ENCODE measurements at places on chromosomes 1 and 21.
A peak's percentile ranks its signal among the peaks of the same experiment; 100 is the strongest.

DNA sequence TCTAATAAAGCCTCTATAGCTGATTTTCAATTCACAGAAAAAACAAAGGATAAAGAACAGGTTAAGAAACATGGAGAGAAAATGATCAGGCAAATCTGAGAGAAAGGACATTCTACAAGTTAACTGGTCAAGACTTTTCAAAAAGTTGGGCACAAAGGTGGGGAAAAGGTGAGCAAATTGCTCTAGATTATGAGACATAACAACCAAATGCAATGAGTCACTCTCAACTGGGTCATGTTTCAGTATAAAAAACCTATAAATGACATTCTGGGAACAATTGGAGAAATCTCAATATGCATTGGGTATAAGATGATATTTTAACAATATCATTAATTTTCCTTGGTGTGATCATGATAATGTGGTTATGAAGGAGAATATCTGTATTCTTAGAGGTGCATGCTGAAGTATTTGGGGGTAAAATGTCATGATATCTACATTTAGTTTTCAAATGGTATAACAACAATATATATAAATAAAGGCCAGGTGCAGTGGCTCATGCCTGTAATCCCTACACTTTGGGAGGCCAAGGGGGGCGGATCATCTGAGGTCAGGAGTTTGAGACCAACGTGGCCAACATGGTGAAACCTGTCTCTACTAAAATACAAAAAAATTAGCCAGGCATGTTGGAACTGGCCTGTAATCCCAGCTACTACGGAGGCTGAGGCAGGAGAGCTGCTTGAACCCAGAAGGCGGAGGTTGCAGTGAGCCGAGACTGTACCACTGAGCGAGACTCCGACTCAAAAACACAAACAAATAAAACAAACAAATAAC, 27.0 kb downstream of the ANKRD13C start:
- DNase-seq, result no peak

DNA sequence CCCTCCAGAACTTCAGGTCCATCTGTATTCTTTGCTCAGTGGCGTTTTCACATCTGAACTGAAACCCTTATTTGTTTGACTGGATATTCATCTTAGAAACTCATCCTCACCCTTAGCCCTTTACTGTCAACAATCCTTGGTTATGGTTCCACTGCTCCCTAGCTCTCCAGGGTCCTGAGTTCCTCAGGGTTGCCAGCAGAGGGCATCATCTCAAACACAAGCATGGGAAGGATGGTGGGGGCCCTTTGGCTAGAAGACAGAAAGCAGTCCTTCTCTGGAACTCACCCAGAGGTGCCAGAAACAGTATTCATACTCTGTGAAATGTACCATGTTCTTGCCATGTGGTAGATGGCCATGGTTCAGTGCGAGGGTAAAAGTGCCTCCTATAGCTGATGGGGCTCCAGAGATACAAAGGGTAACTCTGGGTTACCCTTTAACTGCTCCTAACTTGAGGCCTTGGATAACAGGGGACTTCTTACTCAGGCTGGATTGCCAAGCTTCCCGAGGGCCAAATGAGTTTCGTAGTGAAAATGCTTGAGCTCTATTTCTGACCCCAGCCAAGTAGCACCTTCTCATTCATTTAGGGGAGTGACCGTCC, 11.3 kb downstream of the NCSTN start:
- peak; percentile 29 for DNase-seq

GRCh38 chr1:158613764-158614163, 8.7 kb downstream of the OR10Z1 start:
- no peak for DNase-seq

- no peak for DNase-seq
These were observed 2.0 kb downstream of the CAPN9 start for GRCh38 chr1:230749150-230749549.

GRCh38 chr1:3721955-3722465, 30.2 kb upstream of the CCDC27 start:
- no peak for DNase-seq

GRCh38 chr1:83942914-83943313, 56.0 kb downstream of the TTLL7 start:
- DNase-seq, result no peak

- DNase-seq, result no peak
These were observed 251.9 kb upstream of the LRRC7 start for GRCh38 chr1:69315823-69316222.

GRCh38 chr1:92567211-92567868, 80.6 kb upstream of the GFI1 start:
- no peak for DNase-seq

DNA sequence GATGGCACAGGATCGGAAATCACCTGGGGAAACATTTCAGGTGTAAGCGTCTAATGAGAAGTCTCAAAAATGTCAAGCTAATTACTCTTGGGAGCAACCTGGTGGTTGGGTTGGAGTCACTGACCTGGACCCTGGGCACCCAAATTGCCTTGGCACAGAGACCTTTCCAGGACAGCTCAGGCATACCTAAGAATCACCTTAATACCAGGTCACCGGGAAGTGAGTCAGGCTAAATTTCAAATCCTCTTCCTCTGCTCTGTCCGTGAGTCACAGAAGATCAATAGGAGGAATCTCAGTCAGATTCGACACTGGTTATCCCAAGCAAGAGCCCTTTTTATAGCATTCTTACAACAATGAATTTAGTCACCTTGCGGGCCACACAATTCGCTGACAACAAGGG, 179.6 kb upstream of the CAMK1G start:
- DNase-seq, result no peak

DNA sequence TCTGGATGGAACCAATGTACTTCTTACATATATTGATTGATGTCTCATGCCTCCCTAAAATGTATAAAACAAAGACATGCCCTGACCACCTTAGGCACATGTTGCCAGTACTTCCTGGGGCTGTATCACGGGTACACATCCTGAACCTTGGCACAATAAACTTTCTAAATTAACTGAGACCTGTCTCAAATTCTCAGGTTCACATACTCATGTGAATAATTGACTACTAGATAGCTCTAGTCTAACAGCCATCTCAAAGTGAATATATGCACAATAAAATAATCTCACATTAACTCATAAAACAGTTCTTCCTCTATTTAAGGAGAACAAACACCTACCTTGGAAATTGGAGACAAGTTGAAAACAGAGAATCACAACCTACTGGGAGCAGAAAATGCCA, 5.6 kb downstream of the DNAI4 start:
- no peak for DNase-seq

DNA sequence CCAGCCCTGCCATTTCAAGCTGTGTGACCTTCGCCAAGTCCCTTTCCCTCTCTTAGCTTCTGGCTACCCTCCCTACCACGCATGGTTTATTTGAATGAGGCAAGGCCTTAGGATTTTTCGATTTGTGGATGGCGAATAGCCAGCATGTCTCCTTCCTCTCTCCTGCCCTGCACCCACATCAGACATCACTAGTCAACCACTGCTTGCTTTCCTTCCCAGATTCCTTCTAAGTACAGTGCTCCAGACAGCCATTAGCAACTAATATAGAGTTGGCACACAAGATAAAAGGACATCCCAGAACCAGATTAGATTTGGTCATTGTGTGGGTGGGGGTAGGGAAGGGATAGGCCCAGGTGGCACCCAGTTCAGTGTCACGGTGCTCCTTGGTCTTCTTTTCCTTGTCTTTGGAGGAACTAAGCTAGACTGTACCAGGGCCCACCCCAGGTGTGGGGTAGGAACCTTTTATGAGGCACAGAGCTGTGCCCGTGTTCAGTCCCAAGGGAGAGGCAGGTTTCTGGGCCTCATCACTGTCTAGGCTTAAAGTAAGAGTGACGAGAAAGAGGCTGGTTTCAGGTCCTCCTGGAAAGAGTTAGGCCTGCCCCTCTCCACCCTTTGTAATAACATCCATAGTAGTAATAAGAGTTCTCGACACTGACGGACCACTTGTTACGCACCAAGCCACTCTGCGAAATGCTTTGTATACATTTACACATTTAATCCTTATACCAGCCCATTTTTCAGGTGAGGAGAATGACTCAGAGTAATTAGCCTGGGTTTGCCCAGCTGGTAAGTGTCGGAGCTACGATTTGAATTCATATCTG, 8.6 kb downstream of the ALPL start:
- DNase-seq, result peak; percentile 49

DNA sequence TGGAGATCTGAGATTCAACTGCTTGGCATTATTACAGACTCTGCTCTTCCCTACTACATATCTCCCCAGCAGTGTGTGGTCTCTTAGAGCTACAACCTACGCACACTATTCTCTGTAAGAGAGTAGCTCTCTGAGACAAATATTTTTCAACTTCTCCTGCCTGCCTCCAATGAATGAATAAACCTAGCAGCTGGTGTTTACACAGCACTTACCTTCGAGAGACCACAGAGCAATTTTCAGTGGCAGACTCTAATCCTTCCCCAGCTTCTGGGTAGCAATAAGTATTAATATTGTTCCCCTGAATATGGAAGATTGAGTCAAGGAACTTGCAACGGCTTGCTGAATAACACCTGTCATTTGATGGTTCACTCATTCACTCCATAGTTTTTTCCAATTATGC, 350.9 kb upstream of the SPAG17 start:
- DNase-seq, result peak; percentile 13
